ENCODE measurements at places on chromosomes 11 and 22. TPM values are rescaled to one million over a fixed set of nuclear protein-coding genes. Genes with fewer than 3 reads are reported as not detected.

- no peak for DNase-seq
Observed at GRCh38 chr22:39353346-39353745, 3.6 kb downstream of the SYNGR1 start.

GRCh38 chr11:36385121-36385970 lies 89.3 kb downstream of the PRR5L start:
- DNase-seq, result peak; percentile 78

- no peak for DNase-seq
Observed at GRCh38 chr11:118048472-118049370, 28.2 kb upstream of the TMPRSS4 start.

GRCh38 chr11:72394416-72394815 lies 39.9 kb downstream of the CLPB start:
- DNase-seq, result no peak

GRCh38 chr11:96390488-96390792 lies 627 bp downstream of the JRKL start:
- peak; percentile 3 for DNase-seq

DNA sequence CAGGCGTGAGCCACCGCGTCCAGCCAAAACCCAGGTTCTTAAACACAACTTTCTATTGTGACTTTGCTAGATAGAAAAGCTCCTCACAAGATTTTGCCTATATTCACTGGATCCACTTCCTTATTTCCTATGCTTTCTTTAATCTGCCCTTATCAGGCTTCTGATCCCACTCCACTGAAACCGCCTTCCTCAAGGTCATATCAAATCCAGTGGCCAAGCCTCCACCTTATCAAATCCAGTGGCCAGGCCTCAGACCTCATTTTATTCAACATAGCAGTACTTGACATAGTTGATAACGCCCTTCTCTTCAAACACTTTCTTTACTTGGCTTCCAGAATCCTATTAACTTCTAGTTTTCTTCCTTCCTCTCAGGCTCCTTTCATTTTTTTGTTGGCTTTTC lies 29.5 kb downstream of the DIXDC1 start:
- DNase-seq, result no peak

DNA sequence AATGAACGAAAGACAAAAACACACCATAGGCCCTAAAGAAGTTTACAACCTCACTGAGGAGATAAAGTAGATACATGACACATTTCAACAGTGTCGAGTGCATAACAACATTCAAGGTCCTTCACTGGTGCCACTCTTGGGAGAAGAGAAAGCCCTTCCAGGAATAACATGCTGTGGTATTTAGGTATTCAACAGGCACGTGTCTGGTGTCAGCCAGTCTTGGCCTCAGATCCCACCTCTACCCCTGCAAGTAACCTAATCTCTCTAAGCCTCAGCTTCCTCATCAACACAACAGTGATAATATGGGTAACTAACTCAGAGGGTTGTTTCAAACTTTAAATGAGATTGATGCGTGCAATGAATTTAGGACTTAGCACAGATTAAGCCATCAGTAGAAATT lies 235.0 kb upstream of the ZC3H12C start:
- no peak for DNase-seq

GRCh38 chr11:1400317-1401170 lies 10.8 kb downstream of the BRSK2 start:
- DNase-seq, result no peak

DNA sequence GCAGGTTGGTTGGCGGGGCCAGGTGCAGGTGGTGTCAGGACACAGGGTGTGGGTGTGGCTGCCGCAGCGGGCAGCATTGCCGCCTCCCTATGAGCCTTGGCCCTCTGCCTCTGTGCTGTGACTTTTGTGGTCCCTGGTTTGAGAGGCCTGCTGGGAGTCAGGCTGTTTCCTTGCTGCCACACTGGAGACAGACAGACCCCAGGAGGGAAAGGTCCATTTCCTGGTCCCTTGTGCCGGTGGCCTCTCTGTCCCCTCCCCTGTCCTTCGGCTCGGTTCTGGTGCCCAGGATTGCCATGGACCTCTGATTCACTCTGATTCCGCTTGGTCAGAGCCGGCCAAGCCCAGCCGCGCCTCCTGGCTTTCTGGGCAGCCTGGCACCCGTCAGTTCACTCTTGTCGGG lies 196.9 kb downstream of the TBC1D22A start:
- no peak for DNase-seq

GRCh38 chr11:126764231-126764630 lies 236.3 kb downstream of the KIRREL3 start:
- DNase-seq, result no peak

GRCh38 chr22:45204819-45205218 lies 35.9 kb downstream of the KIAA0930 start:
- DNase-seq, result no peak

DNA sequence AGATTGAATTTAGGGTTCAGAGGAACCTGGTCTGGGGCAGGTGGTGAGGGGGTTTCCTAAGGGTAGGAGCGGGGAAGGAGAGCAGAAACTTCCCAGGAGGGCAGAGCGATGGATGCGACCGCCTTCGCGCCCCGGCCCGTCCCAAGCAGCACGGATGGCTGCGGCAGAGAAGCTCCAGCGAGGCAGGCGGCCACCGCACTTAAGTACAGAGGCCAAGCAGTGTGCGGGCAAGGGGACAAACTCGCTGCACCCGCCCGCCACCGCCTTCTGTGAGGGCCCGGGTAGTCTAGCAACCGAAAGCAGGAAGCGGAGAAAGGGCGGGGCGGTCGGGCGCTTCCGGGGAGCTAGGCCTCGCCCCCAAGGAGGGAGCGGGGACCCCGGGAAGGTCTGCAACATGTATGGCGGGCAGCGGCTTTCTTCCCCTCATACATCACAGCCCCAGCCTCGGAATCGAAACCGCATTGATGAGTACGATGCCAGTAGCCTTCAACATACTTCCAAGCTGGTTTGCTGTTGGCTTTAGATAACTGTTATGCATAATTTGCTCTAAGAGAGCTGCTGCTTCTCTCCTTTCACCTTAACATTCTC lies at the start of gene AGBL2:
AGBL2 (minus strand) TSS at position 288 of the 588 bp plus-strand sequence. CDS start 719 bp downstream, outside the sequence.
- peak; percentile 71 for DNase-seq

- DNase-seq, result peak; percentile 58
Observed at GRCh38 chr22:26360169-26360885, 68.7 kb upstream of the ASPHD2 start.

APOL3 gene
- 3.1 TPM for total RNA-seq

CASP1 gene
- 3.1 TPM for total RNA-seq

C11orf21 gene
- 2.8 TPM for total RNA-seq
